Subcutaneous preadipocyte (primary cell): ENCODE measurements at places on chromosomes 5 and 9. TPM values are rescaled to one million over a fixed set of nuclear protein-coding genes. Genes with fewer than 3 reads are reported as not detected.

The ANKS6 gene
- total RNA-seq, result 21.7 and 23.3 TPM in 2 replicates

The SHB gene
- total RNA-seq, result 9.9 and 17.8 TPM in 2 replicates

The AQP3 gene
- total RNA-seq, result 0.39 and 1.1 TPM in 2 replicates

The C5orf58 gene
- not detected in 2 replicates for total RNA-seq

The BTNL3 gene
- not detected in 2 replicates for total RNA-seq

The HRCT1 gene
- total RNA-seq, result 1.4 and 1.8 TPM in 2 replicates

The SLC24A2 gene
- not detected in 2 replicates for total RNA-seq

The SH3TC2 gene
- 0.37 and 1.2 TPM in 2 replicates for total RNA-seq

The C9orf50 gene
- total RNA-seq, result not detected in 2 replicates

The TMC1 gene
- total RNA-seq, result 0.37 and 0.59 TPM in 2 replicates

The LHX6 gene
- total RNA-seq, result under 0.01 TPM in 1 of 2 replicates, not detected in the other
